Cortex of kidney (tissue), 1 donor: ENCODE measurements at places on chromosomes 1 and 21.

DNA sequence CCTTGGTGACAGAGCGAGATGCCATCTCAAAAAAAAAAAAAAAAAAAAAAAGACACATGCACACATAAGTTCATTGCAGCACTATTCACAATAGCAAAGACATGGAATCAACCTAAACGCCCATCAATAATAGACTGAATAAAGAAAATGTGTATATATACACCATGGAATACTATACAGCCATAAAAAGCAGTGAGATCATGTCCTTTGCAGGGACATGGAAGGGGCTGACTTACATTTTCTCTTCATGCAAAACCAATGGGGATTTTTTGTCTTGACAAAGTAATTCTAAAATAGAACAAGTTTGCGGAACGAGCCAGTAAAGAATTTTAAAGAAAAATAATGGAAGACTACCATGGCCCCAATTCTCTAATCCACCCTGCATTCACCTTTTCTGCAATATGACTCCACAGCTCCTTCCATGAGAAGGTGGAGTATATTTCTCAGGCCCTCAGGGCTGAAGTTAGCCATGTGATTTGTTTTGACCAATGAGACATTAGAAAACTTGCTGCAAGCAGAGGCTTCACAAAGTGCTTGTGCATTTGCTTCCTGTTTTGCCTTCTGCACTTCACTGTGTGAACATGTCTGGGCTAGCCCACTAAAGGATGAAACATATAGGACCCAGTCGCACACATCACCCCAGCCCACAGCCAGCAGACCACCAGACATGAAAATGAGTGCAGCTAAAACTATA, 78.8 kb upstream of the NR5A2 start:
- DNase-seq: no peak

GRCh38 chr1:173917149-173917548, at the start of gene SERPINC1:
Gene SERPINC1, minus strand, starts transcription at chr1:173917327. Its CDS starts 68 bp downstream, at chr1:173917259.
- DNase-seq: no peak

DNA sequence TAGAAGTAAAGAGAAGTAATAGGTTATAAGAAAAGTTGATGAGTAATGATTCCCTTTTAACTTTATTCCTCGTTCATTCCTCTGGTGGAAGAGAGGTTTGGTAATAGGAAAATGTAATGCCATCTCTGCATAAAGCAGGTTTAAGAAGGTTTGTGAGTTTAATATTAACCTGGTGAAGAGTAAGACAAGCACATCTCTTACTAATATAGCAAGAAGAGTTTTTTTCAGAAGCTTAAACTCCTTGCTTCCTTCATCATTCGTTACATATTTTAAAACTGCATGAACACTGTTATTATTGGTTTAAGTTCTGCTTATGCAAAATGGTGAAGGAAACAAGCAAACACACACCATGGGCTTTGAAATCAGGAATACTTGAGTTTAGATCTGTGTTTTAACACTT, 9.2 kb upstream of the PLA2G4A start:
- DNase-seq: no peak

DNA sequence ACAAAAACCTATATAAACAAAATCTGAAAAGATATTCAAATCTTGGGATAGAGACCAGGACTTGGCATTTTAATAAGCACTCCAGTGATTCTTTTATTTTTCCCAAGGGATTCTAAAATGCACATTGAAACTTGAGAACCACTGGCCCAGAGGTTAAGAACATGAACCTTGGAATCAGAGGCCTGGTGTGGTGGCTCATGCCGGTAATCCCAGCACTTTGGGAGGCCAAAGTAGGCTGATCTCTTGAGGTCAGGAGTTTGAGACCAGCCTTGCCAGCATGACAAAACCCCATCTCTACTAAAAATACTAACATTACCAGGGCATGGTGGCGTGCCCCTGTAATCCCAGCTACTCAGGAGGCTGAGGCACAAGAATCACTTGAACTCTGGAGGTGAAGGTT, 12.9 kb upstream of the CEP85 start:
- no peak for DNase-seq

GRCh38 chr1:85033221-85033620, 15.1 kb downstream of the MCOLN3 start:
- DNase-seq: no peak

- no peak for DNase-seq
Measured at GRCh38 chr21:45551316-45551715, 9.1 kb upstream of the SLC19A1 start.

DNA sequence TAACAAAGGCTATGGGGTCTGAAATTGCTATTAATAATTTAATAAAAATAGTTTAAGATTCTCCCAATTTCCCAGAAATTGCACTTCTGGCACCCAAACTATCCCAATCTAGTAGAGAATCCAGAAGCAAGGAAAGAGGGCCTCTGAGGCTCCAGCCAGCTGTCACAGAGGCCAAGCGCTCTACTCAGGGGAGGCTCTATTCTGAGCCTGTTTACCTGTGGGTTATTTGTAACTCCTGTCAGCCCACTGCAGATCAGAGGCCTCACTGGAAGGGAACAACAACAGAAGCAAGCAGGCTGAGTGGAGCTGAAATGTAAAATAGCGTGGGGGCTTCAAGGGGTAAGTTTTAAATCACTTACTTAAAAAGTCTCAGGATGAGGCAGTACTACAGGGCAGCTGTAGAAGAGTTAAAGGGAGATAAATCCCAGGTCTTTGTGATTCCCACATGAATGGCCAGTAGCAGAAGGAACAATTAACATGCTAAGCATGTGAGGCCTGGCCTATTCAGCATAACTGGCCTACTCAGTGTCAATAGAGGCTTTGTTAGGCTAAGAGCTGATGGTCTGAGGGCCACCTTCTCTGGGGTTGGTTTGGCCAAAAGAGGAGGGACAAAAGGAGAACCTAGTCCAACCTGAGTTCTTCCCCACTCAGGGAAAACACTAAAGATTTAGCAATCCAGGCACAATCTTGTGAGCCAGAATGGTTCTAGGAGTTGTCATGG, 12.8 kb downstream of the ZNF687 start:
- DNase-seq: no peak

- DNase-seq: no peak
Measured at GRCh38 chr1:6904476-6905170, 119.4 kb downstream of the CAMTA1 start.

DNA sequence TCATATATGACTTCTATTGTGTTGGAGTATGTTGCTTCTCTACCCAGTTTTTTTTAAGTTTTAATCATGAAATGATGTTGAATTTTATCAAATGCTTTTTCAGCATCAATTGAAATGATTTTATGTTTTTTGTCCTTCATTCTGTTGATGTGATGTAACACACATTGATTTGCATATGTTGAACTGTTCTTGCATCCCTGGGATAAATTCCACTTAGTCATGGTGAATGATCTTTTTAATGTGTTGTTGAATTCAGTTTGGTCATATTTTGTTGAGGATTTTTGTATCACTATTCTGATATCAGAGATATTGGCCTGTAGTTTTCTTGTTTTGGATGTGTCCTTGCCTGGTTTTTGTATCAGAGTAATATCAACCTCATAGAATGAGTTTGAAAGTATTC, 46.6 kb upstream of the CD55 start:
- DNase-seq: no peak

GRCh38 chr1:17140279-17140678, 21.0 kb upstream of the PADI2 start:
- no peak for DNase-seq

DNA sequence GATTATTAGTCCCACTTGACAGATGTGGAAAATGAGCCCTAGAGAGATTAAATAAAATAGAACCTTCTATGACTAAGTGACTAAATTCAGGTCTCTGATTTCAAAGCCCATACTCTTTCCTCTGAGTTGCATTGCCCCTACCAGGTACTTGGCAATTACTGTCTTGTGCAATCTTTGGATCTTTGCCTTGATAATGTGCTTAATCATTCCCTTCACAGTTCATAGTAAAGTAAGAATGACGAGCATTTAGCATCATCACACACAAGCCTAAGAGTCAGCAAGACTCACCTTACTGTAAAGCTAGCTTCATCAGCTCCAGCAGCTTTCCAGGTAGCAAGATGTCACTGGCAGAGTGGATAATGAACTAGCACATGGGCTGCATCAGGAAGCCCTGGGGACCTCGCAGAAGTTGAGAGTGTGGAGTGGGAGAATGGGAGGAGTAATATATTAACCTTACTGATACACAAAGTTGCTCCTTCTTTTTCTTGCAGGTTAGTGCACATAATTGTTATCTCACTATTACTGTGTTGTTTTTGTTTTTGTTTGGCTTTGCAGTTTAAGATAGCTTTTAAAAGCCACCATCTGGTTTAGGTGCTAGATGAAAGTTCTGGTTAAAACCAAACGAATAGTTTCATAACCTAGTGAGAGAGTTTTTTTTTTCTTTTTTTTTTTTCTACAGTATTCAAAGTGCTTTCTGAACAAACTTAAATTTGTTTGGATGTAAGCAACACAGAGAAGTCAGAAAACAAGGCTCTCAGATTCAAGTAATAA, 71.8 kb downstream of the PBX1 start:
- no peak for DNase-seq

DNA sequence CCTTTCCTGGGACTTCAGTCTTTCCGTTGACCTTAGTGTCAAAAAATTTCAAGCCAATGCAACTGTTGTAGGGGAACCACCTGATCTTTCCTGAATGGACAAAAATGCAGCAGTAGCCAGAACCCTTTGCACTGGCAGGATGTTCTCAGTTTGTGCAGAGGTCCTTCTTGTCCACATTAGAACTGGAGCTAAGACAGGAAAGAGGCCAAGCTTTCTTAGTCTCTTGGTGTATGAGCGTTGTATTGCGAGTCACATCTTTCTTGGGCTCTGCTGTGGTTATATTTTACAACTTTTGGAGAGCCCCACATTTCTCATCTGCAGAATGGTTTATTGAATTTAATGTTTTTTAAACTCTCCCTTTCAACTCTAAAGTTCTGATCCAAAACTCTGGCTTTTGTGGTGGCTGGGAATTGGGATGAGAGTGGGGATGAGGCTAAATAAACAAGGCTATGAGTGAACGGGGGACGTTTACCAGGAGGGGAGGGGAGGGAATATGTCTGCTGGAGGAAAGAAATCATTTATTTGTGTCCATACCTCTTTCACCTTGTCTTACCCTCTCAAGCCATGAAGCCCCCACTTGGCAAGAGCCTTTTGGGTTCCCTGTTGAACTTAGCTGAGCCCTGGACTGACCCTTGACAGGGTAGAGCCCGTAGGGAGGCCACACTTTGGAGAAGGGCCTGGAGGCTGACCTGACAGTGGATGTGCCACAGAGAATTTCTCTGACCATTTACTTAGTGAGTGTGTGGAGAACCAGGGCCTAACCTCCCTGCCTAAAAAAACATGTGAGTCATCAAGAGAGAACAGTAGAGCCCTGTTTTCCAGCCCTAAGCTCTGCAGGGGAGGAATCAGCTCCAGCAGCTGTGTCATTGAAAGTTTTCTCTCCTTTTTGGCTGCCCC, 586 bp downstream of the CHI3L2 start:
- no peak for DNase-seq

- DNase-seq: no peak
Measured at GRCh38 chr1:41775956-41776585, 142.7 kb downstream of the HIVEP3 start.

DNA sequence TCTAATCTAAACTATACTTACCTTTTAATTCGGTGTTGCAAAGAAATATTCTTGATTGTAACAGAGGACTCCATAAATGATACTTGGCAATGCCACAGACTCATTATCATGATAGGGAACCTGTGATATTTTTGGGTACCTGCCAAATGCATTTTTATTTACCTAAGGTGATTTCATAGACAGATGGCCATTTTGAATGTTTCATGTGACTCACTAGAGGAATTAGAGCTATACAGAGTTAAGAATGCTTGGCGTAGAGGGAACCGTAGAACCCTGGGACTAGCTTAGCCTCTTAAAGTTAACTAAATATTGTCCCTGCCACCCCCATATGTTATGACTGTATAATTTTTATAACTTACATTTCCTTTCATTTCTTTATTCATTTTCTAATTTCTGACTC, 136.1 kb downstream of the DISP1 start:
- DNase-seq: no peak

- no peak for DNase-seq
Measured at GRCh38 chr1:54804471-54805132, 3.5 kb upstream of the TTC22 start.

- DNase-seq: no peak
Measured at GRCh38 chr1:46081206-46081605, 51.2 kb downstream of the PIK3R3 start.

DNA sequence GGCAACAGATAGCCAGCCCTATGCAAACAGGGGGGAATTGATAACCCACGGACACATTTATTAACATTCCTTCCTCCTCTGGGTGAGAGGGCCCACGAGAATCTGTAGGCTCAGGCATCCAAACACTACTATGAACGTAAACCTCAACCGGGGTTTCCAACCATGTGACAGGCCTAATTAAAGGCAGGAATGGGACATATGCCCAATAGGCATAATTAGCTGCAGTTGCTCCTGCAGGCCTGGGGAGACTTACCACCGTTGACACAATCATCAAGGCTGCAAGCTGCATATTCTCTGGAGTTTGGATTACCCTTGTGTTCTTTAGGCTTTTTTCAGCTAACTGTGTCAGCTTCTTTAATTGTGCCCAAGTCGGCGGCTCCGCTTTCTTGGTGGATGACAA, 22.2 kb upstream of the GBP1 start:
- no peak for DNase-seq

DNA sequence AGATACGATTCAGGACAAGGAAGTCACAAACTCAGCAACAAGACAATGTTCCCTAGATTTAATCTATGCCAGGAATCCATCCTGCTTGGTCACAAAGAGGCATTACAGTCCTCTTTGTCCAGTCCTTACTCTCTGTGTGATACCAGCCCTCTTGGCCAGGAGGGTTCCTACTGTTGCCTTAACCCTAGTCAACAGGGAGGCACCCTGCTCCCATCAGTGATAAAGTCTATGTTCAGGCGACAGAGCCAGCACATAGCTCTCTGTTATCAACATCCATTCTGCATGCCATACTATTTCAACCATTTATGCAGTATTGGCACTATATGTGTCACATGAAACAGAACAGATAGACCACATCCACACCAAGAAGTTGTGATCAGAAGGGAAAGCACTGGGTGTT, 4.4 kb upstream of the NPL start:
- no peak for DNase-seq

- DNase-seq: no peak
Measured at GRCh38 chr1:21100481-21100921, 76.2 kb downstream of the EIF4G3 start.
